ENCODE measurements at places on chromosomes 7 and 10. TPM values are rescaled to one million over a fixed set of nuclear protein-coding genes. Genes with fewer than 3 reads are reported as not detected.

DNA sequence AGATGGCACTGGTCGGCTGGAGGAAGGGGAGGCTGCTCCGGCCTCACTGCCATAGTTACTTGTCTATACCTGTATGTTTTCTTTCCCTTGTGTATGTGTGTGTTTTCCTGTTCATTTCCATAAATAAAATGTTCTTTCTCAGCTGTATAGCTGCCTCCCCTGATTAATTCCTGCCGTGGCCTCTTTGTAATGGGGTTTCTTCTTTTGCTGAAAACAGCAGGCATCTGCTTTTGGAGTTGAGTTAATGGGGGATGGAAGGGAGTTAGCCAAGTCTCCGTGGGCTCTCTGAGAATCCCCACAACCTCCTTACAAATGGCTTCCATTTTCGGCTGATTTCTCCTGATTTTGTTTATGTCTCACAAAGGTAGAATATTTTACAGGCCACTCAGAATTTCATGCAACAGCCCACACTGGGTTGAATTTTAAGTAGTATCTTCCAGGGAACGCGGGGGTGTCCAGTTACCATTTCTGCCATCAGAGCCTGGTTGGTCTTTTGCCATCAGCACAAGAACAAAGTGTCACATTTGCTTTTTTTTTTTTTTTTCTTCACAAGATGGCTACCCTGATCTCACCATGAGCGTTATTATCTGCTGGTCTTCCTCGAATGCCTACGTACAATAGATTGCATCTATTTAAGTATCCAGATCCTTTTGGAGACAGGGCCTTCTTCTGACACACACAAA is 88.1 kb upstream of the NRP1 start:
- no peak for DNase-seq

- DNase-seq, result no peak
Observed at GRCh38 chr7:96179837-96180236, 142.1 kb downstream of the SLC25A13 start.

GRCh38 chr7:51142741-51143385 is 173.7 kb downstream of the COBL start:
- DNase-seq, result no peak

DNA sequence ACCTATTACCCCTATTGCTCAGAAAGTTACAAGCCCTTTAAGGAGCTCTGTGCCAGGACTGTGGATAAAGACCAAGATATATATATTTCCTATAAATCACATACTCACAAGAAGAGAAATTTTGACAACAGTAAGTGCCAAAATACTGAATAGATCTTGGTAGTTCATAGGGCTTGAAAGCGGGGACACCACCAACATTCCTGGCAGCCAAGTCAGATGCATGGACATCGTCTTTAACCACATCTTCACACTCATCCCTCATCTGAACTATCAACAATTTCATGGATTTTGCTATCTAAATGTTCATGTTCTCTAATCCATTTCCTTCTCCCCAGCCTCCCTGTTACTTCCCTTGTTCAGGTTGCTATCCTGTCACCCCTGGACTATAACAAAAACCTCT is 67.5 kb upstream of the LRRC17 start:
- DNase-seq, result no peak

GRCh38 chr10:7484456-7485243 is 73.8 kb upstream of the SFMBT2 start:
- DNase-seq, result no peak

DNA sequence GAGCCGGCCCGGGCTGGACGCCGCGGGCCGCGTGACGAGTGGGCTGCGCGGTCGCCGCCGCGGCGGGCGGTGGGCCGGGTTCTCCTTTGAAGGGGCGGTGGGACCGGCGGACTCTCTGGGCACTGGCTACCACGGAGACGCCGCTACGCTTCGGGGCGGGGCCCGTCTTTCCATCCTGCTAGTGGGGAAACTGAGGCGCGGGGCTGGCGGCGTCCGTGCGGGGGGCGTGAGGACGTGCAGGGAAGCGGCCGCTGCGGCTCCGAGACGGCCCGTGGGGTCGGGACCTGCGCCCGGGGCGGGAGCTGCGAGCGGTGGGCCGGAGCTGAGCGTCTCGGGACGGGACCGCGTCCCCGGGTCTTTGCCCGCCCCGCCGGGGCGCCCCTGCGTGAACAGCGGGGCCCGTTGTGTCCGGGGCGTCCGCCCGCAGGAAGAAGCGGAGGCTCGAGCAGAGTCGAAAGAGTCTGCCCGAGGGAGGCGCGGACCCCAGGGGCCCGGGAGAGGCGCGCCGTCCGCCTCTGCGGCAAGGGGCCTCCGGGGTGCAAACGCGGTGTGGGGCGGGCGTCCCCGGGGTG is 548 bp upstream of the BNIP3 start:
- DNase-seq, result no peak

DNA sequence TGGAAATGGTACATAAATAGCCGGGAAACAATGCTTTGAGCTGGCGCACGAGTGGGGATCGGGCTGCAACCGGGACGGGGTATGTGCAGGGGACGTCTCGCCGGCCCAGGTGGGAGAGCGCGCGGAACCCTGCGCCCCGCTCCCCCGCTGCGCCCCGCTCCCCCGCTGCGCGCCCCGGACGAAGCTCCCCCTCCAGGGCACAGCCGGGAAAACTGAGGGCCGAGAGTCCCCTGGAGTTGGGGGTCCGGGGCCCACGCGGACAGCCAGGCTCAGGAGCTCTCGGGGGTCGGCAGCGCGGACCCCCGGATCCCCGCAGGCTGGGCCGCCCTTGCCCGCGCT is 514 bp downstream of the RADIL start:
- DNase-seq, result no peak

- DNase-seq, result no peak
Observed at GRCh38 chr7:155337946-155338631, 40.4 kb downstream of the INSIG1 start.

DNA sequence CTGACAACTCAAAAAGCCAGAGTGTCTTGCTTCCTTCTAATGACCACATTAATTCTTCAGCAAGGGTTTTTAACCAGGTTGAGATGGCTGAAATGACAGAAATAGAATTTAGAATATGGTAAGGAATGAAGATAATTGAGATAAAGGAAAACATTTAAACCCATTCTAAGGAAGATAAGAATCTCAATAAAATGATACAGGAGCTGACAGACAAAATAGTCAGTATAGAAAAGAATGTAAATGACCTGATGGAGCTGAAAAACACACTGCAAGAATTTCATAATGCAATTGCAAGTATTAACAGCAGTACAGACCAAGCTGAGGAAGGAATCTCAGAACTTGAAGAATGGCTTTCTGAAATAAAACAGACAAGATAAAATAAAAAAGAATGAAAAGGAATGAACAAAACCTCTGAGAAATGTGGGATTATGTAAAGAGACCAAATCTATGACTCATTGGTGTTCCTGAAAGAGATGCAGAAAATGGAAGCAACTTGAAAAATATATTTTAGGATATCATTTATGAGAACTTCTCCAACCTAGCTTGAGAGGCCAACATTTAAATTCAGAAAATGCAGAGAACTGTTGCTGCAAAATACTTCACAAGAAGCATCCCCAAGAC is 87.1 kb downstream of the SAMD9 start:
- DNase-seq, result no peak

GRCh38 chr7:108296911-108297310 is 159.3 kb downstream of the NRCAM start:
- no peak for DNase-seq

DNA sequence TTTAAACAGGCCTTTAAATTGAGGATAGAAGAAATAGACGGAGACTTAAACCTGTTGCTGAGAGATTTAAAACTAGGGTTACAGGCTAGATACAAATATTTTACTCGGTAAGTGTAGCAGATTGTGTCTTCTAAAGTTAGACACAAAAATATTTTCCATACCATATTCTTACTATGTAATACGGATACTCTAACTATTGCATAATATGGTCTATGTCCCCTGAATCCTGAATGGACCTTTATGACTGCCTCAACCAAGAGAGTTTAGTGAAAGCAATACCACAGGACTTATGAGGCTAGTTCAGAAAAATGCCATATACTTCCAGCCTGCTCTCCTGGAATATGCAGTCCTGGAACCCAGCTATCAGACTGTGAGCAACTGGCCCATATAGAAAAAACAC is 13.4 kb upstream of the TES start:
- no peak for DNase-seq

- no peak for DNase-seq
Observed at GRCh38 chr7:73647725-73648592, 19.7 kb upstream of the VPS37D start.

DNA sequence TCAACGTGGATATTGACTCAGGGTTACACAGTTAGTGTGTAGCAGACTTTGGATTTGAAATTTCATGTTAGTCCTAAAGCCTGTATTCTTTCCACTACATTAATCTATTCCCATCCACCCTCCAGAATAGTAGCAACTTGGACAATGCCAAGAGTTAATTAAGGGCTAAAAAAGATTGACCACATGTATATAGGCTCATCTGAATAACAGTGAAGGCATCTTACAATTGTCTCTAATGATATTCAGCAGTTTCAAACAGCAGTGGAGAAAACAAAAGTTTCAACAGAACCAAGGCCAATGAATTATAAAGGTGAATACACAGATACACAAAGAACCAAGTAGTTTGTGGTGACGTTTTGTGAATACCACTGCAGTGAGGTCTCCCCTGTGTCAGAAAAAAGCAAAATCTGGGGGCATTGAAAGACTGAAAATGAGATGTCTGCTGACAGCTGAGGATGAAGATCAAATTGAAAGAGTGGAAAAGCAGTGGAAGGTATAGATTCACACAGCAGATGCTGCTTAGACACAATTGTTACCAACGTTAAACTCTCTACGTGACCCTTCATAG is 202.8 kb downstream of the SEMA3E start:
- no peak for DNase-seq

DNA sequence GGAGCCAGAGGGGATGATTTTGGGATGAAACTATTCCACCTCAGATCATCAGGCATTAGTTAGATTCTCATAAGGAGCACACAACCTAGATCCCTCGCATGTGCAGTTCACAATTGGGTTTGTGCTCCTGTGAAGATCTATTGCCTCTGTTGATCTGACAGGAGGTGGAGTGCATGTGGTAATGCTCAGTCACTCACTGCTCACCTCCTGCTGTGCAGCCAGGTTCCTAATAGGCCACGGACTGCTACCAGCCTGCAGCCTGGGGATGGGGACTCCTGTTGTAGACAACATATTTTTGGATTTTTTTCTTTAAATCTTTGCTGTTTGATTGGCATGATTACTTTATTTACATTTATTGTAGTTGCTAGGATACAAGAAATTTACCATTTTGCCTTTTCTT is 765.0 kb downstream of the INHBA start:
- DNase-seq, result no peak

GRCh38 chr10:64745565-64745964 is 1224.4 kb downstream of the REEP3 start:
- no peak for DNase-seq

DNA sequence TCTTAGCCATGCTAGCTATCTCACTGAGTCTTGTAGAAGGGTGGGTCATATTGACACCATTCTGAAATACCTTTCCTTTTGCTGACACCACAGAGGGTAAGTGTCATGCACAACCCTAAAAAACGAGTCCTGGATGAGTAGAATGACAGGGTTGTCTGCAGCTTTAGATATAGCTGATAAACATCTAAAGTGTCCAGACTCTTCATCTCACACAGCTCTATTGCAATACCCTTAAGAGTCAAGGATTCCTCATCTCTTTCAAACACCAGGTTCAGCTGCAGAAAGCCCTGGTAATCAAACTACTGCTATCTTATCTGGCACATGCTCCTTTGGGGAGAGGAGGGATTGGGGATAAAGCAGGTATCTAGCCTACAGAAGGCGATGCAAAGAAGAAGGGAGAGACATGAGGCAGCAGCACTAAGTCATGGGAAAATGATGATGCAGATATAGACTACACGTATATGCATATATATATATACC is 127.0 kb downstream of the ANK3 start:
- DNase-seq, result no peak

GRCh38 chr10:35465673-35466072 is 129.4 kb downstream of the CCNY start:
- DNase-seq, result no peak

DNA sequence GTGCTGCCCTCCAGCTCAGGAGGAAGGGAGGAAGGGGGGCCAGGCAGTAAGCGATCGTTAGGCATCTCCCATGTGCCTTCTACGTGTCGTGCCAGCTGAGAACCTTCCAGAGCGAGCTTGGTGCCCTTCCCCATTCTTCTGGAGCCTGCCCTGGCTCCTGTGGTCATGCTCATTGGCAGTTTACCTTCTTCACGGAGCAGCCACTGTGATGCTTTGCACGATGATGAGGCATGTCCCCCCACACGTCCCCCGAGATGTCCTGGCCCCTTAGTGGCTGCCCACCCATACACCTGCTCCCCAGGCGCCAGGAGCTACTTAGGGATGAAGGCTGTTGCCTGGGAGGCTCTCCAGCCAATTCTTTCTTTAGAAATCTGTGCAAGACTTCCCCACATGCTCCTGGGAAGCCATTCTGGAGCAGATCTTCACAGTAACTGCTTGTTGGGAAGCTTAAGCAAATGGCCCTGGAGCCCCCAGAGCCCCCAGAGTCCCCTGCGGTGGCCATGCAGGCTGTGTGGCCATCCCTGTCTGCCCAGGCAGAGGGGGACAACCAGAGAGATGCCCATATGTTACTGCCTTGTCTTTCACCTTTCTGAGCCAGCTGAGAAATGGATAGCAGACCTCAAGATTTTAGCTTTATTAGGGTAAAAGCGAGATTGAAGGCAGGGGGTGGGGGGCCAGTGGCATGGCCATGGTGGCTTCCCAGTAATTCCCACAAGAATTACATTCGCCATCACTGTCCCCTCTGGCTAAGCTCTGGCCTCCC is 199.0 kb downstream of the EBF3 start:
- DNase-seq, result no peak

GRCh38 chr7:27299861-27300260 is 57.3 kb downstream of the EVX1 start:
- DNase-seq, result no peak

DNA sequence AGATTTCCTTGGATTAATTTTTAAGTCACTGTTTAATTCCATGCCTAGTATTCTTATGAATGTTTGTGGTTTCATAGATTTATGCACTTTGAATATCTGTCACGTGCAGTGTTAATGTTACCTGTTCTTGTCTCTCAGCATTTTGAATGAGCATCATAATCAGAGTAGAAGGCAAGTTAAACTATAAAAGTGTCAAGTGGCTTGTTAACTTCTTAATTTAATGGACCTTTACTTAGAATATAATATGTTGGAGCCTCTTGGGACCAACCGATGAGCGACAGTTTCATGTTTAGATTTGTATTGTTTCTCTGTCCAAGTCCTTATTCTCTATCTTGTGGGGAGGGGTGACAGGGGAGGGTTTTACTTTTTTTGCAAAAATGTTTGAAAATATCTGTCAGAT is 50.6 kb upstream of the MTURN start:
- DNase-seq, result no peak

Gene C10orf95
- total RNA-seq, result not detected

Gene CRYGN
- 1.2 TPM for total RNA-seq

Gene CADPS2
- 3.4 TPM for total RNA-seq

Gene BMPER
- total RNA-seq, result 0.55 TPM

Gene SPDYE6
- not detected for total RNA-seq

Gene MYH16
- total RNA-seq, result 0.78 TPM

Gene PLCE1
- 0.22 TPM for total RNA-seq

Gene NOS3
- total RNA-seq, result 0.74 TPM

Gene NCF1
- not detected for total RNA-seq

Gene GJD4
- total RNA-seq, result not detected

Gene HOXA5
- 0.98 TPM for total RNA-seq

Data from A172 (cell line).